ENCODE measurements at places on chromosomes 2 and 18. TPM values are rescaled to one million over a fixed set of nuclear protein-coding genes. Genes with fewer than 3 reads are reported as not detected.

PJVK gene
- 2.4 TPM for total RNA-seq

DNA sequence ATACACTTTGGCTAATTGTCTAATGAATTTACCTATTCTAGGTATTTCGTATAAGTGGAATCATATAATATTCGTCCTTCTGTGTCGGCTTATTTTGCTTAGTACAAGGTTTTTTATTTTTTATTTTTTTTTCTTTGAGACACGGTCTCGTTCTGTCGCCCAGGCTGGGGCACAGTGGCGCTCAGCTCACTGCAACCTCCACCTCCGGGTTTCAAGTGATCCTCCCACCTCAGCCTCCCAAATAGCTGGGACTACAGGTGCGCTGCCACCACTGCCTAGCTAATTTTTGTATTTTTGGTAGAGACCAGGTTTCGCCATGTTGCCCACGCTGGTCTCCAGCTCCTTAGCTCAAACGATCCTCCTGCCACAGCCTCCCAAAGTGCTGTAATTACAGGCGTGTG lies 38.2 kb downstream of the PCBP1 start:
- DNase-seq, result no peak

DNA sequence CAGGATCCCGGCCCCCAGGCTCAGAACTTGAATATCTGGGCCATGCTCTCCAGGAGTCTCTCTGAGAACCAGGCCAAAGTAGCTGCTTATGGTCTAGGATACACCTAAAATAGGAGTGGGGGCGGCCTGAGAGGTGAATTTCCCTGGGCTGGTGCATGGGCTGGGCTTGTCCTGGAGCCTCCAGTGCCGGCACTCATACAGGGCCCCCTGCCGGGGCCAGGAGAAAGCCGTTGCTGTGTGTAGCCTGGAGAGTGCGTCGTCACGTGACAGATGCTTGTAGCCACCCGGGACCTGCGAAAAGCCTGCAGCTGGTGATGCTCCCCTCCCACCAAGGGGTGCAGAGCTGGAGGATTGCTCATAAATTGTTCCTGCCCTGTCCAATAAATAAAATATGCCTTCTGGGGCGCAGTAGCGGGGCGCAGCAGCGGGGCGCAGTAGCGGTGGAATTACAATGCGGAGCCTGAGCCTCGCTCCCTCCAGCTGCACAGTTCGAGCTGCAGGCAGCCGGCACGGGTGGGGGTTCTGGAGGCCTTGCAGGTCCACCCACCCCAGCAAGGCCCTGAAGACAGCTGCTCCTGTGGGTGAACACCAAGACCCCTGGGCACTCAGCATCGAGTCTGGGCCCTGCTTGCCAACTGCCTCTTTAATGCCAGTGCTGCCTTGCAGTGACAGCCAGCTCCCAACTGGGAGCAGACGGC lies 289.9 kb downstream of the NDUFA10 start:
- peak; percentile 54 for DNase-seq

GRCh38 chr2:238169708-238170251 lies 11.0 kb downstream of the ERFE start:
- DNase-seq, result peak; percentile 29

STPG4 gene
- 0.41 TPM for total RNA-seq

DNA sequence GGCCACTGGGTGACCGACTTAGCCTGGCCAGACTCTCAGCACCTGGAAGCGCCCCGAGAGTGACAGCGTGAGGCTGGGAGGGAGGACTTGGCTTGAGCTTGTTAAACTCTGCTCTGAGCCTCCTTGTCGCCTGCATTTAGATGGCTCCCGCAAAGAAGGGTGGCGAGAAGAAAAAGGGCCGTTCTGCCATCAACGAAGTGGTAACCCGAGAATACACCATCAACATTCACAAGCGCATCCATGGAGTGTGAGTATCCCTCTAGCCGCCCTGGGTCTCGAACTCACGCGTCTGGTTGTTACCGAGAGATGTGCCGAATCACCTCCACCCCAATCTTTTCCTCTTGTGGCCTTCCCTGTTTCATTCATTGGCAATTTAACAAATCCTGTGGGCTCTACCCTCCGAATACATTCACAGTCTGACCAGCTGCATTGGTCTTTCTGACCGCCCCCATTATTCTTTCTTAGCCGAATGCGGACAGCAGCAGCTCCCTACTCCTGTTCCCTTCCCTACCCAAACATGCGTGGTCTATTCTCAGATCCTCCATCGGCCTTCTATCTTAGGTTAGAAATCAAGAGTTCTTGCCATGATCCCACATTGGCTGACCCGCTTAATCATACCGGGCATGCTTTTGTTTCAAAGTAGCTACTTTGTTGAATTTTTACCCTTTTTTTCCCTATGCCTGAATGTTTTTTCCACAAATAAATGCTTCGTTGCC lies 631 bp downstream of the RPL31 start:
- no peak for DNase-seq

GRCh38 chr18:53018791-53019190 lies 678.8 kb downstream of the DCC start:
- no peak for DNase-seq

DNA sequence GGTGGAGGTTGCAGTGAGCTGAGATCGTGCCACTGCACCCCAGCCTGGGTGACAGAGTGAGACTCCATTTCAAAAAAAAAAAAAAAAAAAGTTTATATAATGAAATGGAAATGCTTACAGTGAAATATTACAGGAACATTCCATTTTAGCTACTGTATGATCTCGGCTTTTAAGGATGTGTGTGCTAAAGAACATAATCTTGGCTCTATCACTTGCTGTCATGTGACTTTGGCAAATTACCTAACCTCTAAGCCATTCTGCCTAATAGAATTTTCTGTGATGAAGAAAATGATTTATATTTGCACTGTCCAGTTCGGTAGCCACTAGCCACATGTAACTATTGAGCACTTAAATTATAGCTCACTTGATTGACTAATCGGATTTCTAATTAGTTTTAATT lies 36.3 kb downstream of the SMAD4 start:
- no peak for DNase-seq

ZNF516 gene
- 14.3 TPM for total RNA-seq

- DNase-seq, result no peak
Measured at GRCh38 chr2:8303322-8303832, 378.5 kb upstream of the ID2 start.

DNA sequence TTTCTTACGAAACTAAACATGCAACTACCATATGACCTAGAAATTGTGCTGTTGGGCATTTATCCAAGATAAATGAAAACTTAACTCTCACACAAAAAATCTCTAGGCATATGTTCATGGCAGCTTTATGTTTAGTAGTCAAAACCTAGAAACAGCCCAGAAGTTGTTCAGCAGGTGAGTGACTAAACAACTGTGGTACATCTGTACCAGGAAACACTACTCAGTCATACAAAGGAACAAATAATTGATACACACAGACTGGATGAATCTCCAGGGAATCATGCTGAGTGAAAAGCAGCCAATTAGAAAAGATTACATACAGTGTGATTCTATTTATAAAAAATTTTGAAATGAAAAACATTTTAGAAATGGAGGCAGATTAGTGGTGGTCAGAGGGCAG lies 29.3 kb downstream of the DYNC2LI1 start:
- no peak for DNase-seq

FAM124B gene
- 8.2 TPM for total RNA-seq

DNA sequence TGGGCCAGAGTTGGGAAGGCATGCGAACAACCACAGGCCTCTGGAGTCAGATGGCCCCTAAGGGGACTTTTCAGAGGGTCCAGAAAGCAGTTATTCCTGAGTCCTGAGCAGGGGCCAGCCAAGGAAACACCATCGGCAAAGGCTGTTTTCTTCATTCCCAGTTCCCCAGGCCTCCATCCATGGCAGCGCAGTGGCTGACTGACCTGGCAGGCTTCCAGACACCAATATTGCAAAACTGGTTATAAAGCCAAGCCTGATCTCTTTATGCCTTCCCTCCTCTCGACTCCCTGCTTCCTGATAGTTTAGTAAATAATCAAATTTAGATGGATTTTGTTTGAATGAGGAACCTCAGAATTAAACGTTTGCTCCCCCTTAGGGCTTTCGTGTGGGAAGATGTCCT lies 133.4 kb upstream of the ITGA6 start:
- no peak for DNase-seq

All from frontal cortex (tissue), 4 donors.